ENCODE measurements at places on chromosomes 16 and 17.

DNA sequence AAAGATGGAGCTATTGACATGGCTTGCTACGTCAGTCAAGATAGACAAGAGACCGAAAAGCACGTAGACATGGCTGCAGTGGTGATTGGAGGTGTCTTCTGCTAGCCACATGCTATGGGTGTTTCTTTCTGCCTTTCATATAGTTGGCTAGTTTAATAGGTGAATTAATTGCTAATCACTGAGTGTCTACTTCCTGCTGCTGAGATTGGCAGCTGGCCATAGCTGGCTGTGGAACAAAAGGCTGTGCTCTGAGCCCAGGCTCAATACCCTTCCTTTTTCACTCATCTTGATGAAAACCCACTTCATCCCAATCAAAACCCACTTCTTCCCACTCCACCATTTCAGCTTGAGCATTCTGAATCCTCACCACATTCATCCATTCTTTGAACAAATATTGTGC is 221.4 kb upstream of the MAF start:
- DNase-seq, result no peak

- no peak for DNase-seq
These were observed 11.2 kb downstream of the CHD9NB start for GRCh38 chr16:53041320-53042051.

GRCh38 chr17:50381920-50382319 is 8.9 kb downstream of the EME1 start:
- no peak for DNase-seq

GRCh38 chr17:56457501-56457900 is 136.0 kb upstream of the NOG start:
- no peak for DNase-seq

- no peak for DNase-seq
These were observed 136.1 kb downstream of the GSG1L start for GRCh38 chr16:27927266-27927901.

GRCh38 chr16:73629011-73629410 is 581.1 kb upstream of the ZFHX3 start:
- DNase-seq, result no peak

DNA sequence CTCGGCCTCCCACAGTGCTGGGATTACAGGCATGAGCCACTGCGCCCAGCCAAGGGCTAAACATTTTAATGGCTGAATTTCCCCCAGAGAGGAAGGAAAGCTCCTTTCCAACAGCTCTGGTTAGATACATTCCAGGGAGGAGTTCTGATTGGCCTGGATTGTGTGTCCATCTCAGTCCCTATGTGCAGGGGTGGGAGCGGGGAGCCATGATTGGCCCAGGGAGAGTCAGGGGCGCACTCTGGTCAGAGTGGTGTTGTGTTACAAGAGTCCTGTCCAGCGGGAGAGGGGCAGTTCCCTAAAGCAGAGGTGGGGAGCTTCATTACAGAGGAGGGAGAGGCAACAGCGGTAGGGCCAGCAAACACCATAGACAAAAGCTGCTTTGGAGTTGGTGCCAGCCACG is 75.0 kb downstream of the RAP1GAP2 start:
- DNase-seq, result no peak

DNA sequence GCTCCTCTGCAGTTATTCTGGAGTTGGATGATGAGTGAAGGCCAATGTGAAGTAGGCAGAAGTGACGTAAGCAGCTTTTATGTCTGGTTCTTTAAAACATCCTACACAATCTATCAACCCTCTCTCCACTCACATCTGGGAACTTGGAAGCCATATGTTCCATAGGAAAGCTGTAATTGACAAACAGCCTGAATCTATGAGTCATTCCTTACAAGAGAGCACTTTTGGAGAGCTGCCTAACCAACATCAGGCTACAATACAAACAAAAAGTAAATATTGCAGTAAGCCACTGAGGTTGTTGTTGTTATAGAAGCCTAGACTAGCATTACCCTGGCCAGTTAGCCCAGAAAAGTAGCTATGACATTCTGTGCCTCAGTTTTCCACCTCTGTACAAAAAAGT is 5.9 kb downstream of the CCL7 start:
- no peak for DNase-seq

DNA sequence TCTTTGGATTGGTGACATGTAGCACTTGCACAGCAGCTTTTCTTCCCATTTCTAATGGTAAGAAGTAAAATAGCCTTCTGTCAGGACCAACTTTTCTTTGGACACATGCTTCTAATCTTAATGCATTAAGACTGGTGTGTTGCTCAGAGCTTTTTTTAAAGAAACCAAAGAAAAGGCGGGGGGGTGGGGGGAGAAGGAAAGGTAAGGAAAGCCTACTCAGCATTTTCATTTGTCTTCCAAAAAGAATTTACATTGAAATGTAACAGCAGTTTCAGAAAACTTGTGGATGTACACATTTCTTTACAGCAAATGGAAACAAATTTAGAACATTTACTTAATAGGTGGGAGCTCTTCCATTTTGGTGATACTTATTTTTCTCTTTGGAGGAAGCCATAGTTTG is 49.6 kb downstream of the NLK start:
- DNase-seq, result no peak

- no peak for DNase-seq
These were observed 134.5 kb upstream of the CHMP6 start for GRCh38 chr17:80856863-80857755.

DNA sequence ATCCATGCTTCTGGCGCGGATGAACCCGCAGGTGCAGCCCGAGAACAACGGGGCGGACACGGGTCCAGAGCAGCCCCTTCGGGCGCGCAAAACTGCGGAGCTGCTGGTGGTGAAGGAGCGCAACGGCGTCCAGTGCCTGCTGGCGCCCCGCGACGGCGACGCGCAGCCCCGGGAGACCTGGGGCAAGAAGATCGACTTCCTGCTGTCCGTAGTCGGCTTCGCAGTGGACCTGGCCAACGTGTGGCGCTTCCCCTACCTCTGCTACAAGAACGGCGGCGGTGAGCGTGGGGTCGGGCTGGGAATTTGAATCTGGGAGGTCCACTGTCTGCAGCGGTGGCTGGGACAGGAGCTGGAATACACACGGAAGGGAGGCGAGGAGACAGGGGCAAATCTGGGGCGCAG is 904 bp downstream of the SLC6A2 start:
- DNase-seq, result no peak

- DNase-seq, result no peak
These were observed 4.8 kb upstream of the CDK5RAP3 start for GRCh38 chr17:47966079-47966519.

DNA sequence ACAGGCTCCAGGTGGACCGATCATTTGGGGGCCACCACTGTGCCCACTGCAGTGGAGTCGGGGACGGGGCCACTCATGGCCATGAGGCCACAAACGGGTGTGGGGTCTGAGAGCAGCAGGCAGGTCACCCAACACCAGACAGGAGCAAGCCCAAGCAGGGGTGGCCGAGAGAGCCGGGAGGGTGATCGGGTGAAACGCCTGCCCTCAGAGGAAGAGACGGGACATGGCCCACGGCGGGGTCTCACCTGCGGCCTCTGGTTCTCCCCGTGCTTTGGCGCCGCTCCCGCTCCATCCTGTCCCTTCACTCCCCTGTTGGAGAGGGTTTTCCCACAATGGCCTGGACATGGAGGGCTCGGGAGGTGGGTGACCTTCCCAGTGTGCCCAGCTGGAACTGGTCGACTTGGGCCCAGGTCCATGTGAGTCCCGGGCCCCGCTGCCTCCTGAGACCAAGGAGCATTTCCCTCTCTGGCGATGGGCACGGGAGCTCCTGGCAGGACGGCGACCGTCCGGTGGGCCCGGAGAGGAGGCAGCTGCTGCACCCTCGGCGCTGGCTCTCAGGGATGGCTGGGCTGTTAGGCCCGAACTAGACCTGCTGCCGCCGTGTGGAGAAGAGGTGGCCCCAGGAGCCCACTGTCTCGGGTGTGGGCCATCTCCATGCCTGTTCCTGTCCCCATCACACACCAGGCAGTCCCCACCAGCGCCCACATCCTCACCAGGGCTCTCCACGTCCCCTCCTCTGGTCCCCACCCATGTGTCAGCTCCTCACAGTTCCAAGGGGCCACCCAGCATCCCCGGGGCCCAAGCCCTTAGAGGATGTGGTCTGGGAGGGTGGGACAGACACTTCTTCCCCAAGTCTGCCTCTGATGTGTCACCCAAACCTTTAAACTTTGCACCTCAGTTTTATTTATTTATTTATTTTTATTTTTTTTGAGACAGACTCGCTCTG is 13.4 kb upstream of the BAHCC1 start:
- DNase-seq, result no peak

DNA sequence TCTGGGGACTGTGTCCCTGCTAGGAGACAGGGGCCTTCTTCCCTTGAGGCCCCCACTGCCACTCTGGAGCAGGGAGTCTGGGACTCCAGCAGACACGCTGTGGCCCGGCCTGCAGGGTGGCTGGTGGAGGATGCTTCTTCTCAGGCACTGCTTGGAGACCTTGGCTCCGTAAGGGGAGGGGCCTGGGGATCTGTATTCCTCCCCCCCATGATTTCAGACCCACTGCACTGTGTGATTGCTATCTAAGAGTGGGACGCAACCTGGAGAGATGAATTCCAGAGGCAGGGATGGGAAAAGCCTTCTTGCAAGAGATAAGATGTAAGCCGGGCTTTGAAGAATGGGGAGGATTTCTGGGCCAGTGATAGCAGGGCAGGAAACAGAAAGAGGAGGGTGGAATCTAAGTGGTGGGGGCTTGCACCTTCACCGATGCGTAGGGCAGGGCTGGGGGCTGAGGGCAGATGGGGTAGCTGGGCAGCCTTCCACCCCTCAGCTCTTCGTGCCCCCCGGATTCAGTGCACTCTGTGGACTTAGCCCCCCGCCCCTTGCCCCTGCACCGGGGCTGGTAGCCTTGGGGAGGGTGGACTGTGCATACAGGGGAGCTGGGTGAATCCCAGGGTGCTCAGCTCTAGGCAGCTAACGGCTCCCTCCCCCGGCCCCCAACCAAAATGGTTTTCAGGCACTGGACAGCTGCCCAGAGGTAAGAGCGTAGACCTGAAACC is 5.2 kb upstream of the GSE1 start:
- DNase-seq, result no peak

- DNase-seq, result no peak
These were observed 3.3 kb downstream of the LHX1 start for GRCh38 chr17:36940313-36941264.

GRCh38 chr16:78407191-78407590 is 307.7 kb downstream of the WWOX start:
- no peak for DNase-seq

Data from T follicular helper cell (primary cell).